ENCODE measurements at places on chromosomes 7 and 10.

DNA sequence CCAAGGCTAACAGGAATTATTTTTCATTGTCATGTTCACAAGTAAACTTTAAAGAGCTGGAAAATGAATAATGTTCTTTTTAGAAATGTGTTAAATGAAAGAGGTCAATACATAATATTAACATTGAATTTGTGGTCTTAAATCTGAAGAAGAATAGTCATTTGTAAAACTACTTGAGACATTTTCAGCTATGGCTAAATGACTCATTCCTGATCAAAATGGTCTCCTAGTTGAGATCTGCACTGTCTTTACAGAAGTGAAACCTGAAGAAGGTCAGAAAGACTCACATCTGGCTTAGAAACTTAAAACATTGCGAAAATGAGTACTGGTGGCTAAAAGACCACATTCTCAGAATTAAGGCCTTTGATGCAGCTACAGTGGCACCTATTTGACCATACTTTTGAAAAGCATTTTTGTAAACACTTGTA, 5.9 kb downstream of the PIK3CG start:
- no peak for DNase-seq

DNA sequence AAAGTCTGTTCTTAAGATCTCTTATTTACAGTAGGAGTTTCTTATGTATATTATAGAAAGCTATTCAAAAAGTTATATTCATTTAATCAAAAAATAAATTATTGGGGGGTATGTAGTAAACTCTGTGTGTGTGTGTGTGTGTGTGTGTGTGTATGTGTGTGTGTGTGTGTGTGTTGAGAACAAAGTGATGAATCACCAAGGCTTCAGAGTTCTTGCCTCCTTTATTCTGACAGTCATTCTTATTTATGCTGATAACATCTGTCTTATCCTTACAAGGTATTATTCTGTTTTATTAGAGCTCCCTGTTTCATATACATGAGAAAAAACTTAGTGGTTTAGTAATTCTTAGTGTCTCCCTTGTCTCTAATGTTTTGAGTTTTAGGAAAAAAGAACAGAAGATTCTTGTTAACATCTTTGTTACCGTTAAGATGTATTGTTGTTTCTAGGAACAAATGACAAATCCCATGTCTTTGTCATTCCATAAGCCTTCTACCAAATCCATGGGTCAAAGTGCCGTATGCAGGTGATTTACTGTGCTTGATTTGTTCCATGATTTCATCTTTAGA, 424.0 kb downstream of the EXOC4 start:
- DNase-seq: no peak

DNA sequence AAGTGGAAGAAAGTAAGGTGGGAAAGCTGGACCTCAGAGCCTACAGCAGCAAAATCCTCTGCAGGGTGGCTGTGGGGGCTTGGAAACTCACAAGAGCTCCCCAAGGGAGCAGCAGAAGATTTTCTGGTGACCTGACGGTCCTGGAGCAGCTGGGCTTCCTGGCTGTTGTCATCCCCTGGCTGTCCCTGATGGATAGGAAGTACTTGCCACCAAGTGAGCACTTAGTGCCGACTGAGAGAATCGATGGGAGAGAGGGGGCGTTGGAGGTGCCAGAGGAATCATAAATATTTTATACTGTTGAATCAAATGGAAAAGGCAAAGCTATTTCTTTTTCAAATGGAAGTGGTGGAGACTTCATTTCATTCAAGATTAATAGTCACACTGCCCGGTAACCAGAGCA, 167.1 kb upstream of the ITGB1 start:
- no peak for DNase-seq

GRCh38 chr10:29622382-29622922, 12.3 kb downstream of the SVIL start:
- no peak for DNase-seq

- no peak for DNase-seq
Measured at GRCh38 chr10:53357587-53357986, 585.0 kb upstream of the MBL2 start.

DNA sequence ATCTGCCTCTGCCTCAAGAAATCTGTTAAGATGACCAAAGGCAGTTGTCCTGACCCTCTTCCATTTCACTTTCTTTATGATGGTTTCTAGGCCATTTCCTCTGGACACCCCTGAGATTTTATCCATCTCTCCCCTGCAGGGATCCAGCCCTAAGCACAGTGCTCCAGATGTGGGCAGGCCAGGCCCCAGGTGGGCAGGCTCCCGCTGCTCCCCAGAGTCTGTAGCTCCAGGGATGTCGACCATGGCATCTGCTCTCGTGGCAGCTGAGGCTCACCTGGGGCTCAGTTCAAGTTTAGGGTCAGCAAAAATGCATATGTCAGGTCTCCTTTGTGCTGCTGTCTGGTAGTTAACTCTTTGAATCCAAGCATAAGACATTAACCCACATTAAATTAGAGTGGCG, 11.8 kb downstream of the CEP41 start:
- no peak for DNase-seq

DNA sequence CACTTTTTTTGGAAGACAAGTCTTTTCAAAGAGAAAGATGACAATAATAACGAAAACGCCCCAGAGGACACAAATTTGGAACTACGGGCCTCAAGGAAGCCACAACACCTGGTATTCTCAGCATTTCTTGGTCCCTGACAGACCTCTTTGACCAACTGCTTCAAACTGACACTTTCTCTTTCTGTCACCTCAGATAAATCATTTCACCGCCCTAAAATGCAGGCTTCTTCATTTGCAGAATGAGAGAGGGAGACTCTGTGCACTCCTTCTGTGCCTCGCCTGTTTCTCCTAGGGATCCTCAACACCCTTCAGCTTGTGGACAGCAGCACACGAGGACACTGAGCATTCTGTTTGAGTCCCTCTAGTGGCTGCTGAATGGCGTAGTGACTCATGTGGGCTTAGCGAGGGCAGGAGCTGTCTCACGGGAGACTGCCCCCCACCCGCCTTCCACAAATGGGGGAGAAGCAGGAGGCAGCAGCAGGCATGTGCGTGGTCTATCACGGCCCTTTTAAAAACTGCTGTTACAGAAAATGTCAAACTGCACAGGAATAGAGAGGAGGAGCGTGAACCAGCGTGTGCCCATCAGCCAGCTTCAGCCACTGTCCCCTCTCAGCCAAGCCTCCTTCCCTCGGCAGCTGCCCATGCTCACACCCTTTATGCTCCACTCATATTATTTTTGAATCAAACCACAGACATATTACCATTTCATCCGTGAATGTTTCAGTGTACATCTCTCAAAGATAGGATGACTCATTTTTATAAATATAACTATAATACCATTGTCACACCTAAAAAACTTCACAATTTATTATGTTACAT, 41.4 kb downstream of the GSDME start:
- DNase-seq: no peak

- DNase-seq: no peak
Measured at GRCh38 chr10:74743401-74743800, 83.0 kb upstream of the KAT6B start.

GRCh38 chr10:28812384-28813372, 135.4 kb downstream of the BAMBI start:
- DNase-seq: no peak

DNA sequence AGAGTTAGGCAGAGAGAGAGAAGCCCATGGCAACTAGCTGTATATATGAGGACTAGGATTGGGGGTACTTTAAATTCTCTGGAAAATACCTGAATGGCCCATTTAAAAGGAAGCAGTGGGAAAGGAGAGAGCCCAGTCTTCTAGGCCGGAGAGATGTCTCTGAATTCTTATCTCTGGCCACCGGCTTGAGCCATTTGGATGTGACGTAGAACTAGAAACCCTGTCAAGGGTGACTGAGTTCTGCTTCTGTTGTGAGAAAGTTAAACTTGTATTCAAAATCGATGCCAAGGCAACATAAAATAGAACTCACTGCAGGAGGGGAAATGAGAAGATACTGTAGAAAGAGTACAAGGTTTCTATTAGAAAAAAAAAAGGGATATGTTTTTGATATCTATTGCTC, 6.3 kb upstream of the GSTK1 start:
- no peak for DNase-seq

GRCh38 chr7:50412973-50413372, 37.2 kb downstream of the FIGNL1 start:
- no peak for DNase-seq

DNA sequence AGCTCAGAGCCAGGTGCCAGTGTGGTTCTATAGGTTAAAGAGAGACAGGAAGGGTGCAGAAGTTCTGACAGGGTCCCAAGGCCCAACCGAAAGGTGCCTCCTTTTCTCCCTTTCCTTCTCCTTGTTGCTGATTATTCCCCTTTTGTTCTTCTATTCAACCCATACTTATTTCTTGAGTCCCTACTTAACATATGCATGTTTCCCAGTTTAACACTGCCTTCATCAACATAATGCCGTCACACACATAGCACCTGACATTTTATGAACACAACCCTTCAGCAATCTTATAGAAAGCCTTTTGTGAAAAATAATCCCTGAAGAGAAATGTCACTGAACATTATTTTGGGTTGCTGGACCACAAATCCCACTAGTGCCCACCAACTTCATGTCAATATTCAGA, 39.1 kb downstream of the SORBS1 start:
- no peak for DNase-seq

- peak; percentile 28 for DNase-seq
Measured at GRCh38 chr7:77351539-77352004, 64.6 kb downstream of the GSAP start.

GRCh38 chr10:49275896-49276295, 23.1 kb upstream of the C10orf71 start:
- no peak for DNase-seq

DNA sequence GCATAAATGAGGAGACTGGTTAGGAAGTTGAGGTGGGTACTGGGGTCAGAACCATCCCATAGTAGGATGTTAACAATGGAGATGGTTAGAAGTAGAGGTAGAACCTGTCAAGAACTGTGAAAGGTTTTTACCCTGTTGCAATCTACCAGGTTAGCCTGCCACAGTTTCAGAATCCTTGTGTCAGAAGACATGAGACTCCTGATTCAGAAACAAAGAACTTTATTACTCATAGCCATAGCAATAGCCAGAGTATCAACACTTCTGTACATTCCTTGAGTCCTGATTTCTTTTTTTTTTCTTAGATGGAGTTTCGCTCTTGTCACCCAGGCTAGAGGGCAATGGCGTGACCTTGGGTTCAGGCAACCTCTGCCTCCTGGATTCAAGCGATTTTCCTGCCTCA, 200.9 kb downstream of the GRM3 start:
- no peak for DNase-seq

- DNase-seq: no peak
Measured at GRCh38 chr7:151064993-151065392, 5.6 kb downstream of the SLC4A2 start.

- DNase-seq: no peak
Measured at GRCh38 chr10:96743988-96744585, 23.8 kb upstream of the PIK3AP1 start.

DNA sequence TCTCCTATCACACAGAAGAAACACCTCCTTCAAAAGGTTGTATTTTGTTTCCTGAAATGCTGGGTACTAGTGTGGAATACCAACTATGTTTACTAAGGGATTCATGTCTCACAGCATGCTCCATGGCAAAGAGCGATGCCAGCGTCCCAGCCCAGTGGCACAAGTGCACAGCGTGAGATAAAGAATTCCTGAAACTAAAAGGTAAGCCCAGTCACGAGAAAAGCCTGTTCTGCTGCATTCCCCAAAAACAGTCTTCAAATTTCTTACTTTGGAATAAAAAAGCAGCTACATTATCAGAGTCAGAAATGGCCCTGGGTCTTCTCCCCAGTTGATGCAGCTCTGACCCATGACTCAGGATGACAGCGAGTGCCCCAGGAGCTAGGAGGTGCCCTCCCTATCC, 53.1 kb upstream of the DDC start:
- no peak for DNase-seq
